ENCODE measurements at places on chromosomes 3 and 15.

DNA sequence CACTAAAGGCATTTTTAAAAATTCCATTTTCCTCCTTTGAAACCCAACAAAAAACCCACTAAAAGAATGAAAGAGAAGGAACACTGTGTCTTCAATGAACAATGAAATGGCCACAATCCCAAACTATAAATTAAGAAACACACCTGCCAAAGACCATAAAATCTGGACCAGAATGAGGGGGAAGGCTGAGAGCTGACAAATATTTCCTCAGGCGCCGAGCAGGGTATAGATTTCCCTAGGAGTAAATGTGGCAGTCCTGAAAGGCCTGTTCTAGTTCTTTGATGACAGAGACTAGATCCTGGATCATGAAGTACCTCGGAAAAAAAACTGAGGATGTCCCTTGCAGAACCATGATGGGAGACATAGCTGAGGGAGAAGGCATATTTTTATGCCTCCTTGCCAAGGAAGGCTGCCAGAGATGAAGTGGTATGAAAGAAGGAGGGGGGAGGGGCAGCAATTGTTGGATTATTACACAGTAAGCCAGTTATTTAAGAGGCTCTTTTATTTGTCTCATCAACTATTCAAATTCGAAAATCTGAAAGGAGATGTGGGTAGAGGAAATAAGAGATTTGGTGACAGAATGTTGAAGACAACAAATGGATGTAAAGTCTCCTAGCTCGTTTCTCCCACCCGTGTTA lies 275.3 kb upstream of the GOLGA6L4 start:
- DNase-seq: no peak

DNA sequence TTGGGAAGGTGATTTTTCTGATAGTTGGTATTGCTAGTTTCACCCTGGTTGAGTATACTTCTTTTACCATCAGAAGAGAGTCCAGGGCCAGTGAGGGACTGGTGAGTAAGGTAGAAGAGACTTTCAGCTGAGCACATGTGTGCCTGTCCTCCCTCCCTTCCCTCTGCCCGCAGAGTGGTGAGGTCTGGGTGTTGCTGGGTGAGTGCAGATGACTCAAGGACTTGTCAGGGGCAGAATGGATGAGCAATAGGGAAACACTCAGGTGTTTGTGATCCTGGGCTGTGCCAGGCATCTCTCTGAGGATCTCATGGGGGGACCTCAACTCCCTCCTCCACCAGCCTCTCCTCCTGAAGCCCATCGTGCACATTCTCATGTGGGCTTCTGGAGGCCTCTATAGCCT lies 76.0 kb upstream of the GSK3B start:
- no peak for DNase-seq

DNA sequence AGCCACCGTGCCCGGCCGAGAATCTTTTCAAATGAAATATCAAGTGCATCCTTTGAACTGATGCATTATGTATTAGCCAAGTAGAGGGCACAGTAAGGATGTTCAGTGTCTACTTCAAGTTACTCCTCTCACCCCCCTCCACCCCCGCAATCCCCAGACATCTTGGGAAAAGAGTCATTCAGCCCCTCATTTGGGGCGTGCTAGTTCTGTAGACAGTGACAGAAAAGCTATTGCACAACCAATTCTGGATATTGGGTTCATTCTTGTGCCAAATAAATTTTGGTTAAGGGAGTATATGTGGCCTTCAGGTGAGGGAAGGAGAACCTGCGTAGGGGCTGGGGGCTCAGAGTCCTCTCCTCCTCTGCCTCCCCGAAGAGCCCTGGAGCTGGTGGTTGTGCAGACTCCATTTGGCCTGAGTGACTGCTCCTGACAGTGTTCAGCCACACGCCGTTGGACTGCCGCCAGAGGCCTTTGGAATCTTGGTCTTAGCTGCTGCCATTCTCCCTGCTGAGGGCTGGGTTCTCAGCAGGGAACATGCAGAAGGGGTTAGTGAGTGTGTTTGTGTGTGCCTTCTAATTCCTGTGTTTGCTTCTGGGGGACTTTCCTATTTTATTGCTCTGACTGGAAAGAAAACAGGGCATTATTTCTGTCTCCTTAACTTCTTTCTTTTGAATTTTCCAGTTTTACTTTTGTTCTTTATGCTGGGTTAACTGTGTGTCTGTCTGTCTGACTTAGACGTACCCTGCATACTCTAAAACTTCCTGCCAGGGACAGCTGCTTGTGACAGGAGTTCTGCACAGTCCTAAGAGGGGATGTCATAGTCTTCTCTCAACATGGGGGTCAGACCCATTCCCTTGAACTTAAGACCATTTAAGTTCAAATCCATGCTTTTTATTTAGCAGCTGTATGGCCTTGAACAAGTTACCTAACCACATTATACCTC lies 21.0 kb downstream of the RARB start:
- DNase-seq: no peak

- no peak for DNase-seq
Observed at GRCh38 chr15:68997930-68998777, 16.3 kb upstream of the NOX5 start.

DNA sequence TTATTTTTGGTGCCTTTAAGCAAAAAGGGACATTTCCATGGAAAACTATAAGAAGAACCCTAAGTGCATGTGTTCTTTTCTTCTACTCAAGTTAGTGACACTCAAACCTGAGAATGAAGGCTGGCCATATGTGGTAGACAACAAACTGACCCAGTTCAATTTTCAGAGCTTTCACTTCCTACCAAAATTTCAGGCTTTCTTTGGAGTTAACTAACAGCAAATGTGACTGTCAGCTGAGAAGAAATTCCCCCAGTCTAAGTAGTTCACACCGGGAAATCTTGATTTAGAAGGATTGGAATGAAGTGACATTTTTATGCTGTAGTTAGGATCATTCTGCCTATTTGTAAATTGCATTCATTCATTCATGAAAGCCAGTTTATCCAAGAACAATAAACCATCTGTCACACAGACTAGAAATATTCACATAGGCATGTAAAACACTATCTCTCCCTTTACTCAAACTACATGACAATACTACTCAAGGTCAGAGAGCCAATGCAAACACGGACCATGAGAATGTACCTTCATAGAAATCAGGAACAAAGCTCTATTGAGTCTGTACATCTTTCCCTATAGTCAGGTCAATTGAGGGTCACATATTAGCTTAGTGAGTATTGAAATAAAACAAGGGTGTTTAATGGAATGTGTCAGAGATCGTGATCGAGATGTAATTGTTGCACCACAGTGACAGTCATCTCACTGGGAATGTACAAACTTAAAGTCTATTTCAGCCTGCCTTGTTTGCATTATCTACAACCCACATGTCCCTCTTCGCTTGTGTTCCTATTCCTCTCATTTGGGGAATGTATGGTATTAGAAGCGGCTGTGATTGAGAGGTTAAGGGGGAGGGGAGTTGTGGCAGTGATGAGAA lies 113.8 kb upstream of the TGFBR2 start:
- no peak for DNase-seq

DNA sequence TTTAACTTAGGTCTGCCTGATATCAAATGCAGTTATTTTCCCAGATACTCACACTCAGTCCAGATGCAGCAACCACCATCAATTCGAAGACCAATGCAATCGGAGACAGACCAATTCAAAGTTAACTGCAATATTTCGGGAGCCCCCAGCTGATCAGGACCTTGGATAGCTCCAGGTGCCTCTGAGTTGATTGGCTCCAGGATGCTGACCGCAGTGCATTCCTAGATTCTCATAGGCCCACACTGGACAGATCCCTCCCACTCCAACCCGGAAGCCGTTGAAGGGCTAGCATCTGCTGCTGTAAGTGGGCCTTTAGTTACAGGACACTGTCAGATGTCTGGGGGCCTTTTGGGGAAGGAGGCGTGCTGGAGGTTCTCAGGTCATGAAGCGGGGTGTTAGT lies 89.5 kb upstream of the ATP2B2 start:
- no peak for DNase-seq

DNA sequence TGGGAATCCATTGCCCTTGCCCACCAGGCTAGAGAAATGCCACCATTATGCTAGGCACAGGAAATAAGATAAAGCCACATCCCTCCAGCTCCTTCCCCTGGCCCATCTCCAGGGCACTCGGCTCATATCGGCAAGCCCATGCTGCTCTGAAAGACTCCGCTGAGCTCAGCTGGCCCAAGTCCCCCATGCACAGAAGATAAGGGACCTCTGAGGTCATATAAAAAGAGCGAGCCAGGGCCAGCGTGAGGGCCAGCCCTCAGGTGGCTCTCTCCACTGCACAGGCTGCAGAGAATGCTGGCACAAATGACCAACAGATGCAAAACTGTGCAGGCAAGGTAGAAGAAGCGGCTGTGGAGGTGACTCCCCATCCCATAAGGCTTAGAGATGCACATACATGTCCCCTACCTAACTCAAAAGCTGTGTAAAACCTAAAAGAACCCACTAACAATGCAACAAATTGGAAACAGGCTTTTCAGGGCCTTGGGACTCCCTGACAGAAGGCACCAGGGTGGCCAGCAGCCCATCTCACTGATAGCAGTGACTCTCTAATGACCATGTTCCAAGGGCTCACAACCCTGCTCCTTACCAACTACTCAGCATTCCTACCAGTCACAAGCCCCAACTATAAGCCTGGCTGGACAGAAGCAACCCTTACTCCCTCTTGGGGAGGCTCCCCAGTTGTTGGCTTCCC lies 3.0 kb downstream of the RAB6B start:
- DNase-seq: no peak

- DNase-seq: no peak
Observed at GRCh38 chr15:80489030-80489594, 84.9 kb downstream of the ARNT2 start.

All from stimulated activated CD4-positive, alpha-beta T cell treated with anti-CD3 and anti-CD28 coated beads, Interleukin-4, amount 100 ng/mL, for 4 hours (primary cell).